HEK293T (cell line): ENCODE measurements at places on chromosomes 3 and 15.

DNA sequence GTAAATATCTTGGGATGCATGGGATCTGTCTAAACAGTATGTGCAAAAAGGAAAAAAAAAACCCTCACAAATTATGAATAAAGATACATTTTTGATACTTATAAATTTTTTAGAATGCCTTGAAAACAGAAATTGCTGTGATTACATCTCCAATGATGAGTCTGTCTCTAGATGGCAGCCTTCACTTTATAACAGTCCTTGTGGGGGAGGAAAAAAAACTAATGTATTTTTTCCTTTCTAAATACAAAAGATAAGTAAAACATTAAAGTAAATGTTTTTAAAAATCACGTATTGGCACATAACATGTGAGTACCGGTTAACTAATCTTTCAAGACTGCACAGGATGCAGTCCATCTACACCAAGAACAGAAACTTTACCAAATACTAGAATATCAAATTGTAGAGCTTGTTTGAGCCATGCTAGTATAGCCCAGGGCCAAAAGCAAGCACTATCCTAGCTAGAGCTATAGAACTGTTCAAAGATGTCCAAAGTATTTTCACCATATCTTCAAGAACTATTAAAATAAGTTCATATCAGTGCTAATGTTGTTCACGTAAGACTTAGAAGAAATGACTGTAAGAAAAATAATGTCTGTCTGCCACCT lies 206.4 kb downstream of the STAG1 start:
- no peak for DNase-seq

GRCh38 chr3:191499307-191500080 lies 38.5 kb downstream of the PYDC2 start:
- peak; percentile 36 for DNase-seq

DNA sequence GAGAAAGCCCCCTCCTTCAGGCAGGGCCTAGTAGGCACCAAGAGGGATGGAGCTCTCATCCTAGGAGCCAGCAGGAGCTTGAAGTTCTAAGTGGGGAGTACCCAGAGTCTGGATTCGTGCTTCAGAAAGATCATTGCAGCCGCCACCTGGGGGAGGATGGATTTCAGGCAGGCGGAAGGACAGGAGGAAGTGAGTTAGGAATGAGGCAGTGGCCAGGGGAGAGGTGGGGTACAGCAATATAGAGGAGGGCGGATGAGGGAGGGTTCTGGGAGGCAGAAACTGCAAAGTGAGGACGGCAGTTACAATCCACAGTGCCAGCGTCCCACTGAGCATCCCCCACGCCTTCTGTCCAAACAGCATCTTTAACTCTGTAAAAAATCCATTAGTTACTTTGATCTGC lies 65.2 kb upstream of the LINGO1 start:
- no peak for DNase-seq

- no peak for DNase-seq
These were observed 63.0 kb downstream of the CHSY1 start for GRCh38 chr15:101188637-101189408.

- no peak for DNase-seq
These were observed 137.9 kb upstream of the COL8A1 start for GRCh38 chr3:99500485-99500884.

DNA sequence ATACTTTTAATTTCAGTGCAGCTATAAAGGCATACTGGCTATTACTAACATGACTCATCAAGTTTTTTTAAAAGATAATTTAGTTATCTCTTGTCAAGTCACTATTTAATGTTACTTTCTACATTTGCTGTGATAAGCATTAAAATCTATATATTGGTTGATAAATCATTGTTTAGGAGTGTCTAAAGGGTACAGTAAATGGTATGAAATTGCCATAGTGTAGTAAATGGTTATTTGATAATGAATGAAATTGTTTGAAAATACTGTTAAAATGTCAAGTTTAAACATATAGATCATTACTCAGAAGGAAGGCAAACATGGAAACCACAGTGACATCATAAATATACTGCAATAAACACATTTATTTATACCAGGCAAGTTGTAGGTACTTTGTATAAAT lies 13.2 kb upstream of the BNIP2 start:
- DNase-seq, result no peak

DNA sequence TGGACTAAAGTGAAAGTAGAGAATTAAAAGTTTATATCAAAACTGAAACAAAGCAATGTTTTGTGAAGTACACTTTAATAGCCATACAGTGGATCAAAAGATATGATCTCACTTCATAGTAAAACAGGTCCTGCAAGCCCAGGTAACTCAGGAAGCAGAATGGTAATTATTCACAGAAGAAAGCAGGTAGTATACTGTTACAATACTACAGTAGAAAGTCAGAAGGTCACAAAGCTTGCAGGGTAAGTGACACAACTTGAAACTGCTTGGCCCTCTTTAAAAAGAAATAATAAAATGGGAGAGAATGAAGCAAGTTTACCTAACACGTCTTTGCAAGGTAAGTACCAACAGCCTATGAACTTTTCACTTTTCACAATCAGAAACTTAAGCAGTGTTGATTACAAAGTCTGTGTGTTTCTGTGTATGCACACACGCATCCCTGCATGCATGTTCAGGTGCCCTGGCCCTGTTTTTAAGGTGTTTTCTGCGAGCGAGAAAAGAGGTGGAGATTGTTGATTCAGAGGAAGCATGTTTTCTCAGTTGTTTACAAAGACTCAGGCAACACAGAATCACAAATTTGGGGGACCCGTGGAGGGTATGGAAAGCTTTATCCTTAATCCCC lies at the start of gene NAALADL2:
NAALADL2 (plus strand) TSS at position 221 of the 622 bp plus-strand sequence.
- no peak for DNase-seq

GRCh38 chr3:27615555-27615954 lies 106.6 kb downstream of the EOMES start:
- no peak for DNase-seq

- DNase-seq, result no peak
These were observed 107.7 kb upstream of the RASGRP1 start for GRCh38 chr15:38672273-38672672.

- DNase-seq, result no peak
These were observed 15.8 kb upstream of the CASR start for GRCh38 chr3:122167630-122168029.

DNA sequence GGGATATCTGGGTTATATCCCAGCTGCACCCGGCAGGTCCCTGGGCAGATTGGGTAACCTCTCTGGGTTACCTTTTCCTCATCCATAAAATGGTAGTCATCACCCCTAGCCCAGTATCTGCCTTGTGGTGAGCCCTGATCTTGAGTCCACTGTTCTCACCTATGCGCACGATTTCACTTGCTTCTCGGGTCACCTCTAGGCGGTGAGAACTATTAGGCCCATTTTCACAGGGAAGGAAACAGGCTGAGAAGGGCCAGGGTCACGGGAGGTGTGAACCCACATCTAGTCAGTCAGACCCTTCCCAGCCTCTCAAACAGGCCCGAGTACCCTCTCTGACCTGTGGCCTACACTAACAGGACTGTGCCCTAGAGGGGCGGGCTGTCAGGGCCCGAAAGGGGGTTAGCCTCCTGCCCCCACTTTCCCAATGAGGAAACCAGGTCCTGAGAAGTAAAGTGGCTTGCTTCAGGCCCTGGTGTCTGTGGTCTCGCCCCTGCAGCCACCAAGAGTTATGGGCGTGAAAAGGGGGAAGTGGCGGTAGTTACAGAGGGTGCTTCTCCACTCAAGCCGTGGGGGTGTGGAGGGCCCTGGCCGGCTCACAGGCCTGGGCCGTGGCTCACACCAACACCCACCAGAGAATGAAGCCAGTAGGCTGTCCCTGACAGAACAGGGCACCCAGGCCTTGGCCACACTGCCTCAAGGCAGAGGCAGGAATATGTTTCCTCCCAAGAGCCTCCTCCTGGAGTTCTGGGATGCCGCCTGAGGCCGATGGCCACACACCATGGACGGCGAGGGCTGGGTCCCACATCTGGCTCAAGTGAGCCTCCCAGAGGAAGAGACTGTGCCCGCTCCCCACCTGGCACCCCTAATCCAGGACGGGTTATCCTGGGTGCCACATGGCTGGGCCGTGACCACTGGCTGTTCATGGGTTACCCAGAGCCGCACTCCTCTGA lies 19.5 kb downstream of the PSTPIP1 start:
- DNase-seq, result no peak

DNA sequence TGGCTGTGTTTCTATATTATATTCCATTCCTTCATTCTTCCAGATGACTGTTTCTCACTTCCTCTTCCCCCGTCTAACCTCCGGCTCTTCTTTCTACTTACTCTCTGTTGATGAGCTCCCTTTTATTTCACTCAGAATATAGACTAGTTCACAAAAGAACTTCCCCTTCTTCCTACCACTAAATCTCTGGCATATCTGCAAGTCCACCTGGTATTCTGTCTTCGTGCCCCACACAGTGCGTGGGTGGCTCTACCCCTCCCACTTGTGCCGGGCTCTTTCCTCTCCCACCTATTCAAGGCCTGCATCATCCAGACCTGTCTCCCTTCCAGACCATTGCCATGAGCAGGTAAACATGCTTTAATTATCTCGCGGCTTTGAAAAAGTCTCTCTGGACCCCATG lies 73.0 kb downstream of the SCN10A start:
- no peak for DNase-seq

GRCh38 chr3:123129532-123129931 lies 62.7 kb downstream of the PDIA5 start:
- DNase-seq, result no peak

DNA sequence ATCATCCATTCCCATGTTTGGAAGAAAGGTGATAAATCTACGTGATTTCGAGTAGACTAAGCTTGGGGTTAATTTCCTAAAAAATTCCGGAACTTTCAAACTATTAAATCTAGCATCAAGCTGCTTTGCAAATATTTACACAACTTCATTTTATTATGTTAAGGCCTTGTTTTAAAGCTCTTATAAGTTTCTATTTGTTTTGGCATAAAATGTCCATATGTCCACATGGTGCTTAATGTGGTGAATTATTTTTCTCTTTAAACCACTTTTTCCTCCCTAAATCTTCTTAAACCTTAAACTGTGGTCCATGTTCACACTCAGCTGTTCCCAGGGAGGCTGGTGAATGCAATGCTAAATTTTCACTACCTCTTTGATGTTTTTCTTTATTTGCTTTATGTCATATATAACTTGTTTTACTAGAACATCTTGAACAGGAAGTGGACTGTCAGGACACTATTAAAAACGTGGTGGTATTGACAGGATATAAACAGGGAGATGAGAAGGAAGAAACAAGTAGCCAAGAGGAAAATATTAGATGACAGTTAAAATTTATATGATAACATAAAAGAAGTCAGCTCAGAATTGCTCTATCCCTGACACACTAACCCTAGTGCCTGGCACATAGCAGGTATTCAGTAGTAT lies 72.5 kb upstream of the AGTR1 start:
- no peak for DNase-seq

- DNase-seq, result no peak
These were observed 491.0 kb downstream of the ROBO2 start for GRCh38 chr3:77530870-77531269.

DNA sequence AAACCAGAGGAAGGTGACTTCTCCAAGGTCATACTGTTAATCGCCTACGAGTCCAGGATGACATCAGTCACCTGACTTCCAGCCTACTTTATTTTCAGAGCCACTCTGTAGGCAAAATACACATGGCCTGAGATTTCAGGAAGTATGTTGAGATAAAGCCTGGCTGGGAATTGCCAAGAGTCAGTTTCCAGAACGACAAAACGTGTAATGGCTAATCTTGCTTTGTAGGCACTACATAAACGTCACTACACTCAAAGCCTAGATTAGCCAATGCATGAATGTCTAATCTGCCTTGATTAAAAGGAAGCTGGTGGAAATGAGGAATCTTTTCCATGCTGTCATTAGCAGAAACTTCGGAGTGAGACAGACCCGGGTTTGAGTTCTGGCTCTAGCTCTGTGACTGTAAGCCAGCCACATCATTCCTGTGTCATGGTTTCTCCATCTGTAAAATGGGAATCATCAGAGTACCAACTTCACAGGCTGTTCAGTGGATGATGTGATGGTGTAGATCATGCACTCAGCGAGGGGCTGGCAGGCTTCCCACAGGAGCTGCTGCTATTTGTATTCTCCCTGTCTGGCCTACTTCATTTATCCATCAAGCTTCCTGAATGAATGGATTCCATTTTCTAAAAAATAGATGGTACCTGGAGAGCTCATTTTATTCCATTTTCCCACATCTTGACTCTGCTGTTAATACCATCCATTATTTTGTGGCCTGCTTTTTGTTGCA lies 241.9 kb downstream of the XXYLT1 start:
- DNase-seq, result no peak

DNA sequence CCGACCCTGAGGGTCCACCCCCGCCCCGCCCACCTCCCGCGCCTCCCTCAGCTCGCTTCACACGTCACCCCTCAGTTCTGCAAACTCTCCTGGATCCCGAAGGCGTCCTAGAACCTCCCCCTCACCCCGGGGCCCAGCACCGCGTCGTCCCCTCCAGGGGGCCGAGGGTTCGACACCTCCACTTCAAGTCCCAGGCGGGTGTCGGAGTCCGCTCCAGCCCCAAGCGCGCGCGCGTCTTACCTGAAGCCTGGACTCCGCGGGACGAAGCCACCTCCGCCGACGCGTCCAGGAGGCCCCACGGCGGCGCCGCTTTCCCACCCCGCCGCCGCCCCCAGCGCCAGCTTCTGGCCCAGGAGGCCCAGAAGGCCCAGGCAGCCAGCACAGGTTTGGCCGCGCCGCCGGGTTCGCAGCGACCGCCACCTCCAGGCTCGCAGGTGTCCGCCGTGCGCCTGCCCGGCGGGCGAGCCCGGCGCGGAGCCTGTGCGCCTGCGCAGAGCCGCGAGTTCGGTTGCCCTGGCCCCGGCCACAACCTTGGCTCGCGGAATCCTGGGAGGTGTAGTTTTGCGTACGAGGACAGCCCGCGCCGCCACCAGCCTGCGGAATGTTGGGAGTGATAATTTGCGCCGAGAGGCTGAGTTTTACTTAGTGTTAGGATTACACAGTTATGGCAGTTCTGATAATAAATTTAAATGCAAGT lies at the start of gene POMGNT2:
POMGNT2 (minus strand) TSS at position 484 of the 697 bp plus-strand sequence. CDS start 24,648 bp downstream, outside the sequence.
- DNase-seq, result peak; percentile 97

DNA sequence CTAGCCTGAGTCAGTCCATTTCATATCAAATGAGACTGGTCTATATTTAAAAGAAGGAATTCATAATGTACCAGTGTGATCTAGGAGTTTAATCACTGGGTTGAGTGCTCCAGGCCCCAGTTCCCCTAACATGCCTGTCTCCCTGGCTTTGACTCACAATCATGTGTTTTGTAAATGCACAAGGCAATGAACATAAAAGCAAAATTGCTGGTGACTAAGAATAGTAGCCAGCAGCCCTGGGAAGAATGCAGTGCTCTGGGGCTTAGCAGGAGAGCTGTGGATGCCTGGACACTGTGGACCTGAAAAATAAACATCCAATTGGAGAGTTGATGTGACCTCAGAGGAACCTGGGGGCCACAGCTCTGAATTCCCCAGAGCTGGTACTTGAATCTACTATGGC lies 50.3 kb downstream of the SYNPR start:
- DNase-seq, result no peak

- no peak for DNase-seq
These were observed 24.6 kb downstream of the MAPKBP1 start for GRCh38 chr15:41798607-41799487.
